NCI-H82 (cell line): ENCODE measurements at places on chromosomes 3 and 15.
A peak's percentile ranks its signal among the peaks of the same experiment; 100 is the strongest.

- no peak for DNase-seq
Measured at GRCh38 chr15:34861214-34861613, 65.9 kb upstream of the ACTC1 start.

DNA sequence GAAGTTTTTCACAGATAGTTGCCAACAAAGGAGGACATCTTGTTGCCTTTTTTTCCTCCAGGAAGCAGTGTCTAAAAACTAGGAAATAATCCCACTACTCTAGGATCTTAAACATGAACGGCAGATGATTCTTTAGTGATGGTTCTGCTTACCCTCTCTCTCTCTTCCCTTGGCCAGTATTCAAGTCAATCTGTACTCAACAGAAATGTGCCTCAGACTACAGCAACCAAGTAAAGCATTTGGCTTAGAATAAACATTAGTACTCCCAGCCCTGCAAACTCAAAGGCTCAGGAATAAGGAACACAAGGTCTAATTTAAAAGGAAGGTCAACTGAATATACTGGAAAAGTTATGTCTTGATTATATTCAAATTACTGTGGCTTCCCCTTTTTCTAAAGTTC lies 8.7 kb downstream of the NPTN start:
- no peak for DNase-seq

- DNase-seq = no peak
Measured at GRCh38 chr15:91849180-91849579, 4.3 kb upstream of the SLCO3A1 start.

- no peak for DNase-seq
Measured at GRCh38 chr3:172166261-172166660, 126.9 kb downstream of the FNDC3B start.

GRCh38 chr3:103393395-103394186 lies 958.8 kb downstream of the ZPLD1 start:
- DNase-seq = no peak

- DNase-seq = no peak
Measured at GRCh38 chr15:50774450-50774849, 8.9 kb upstream of the SPPL2A start.

GRCh38 chr3:5017925-5018531 lies 38.8 kb downstream of the BHLHE40 start:
- DNase-seq = peak; percentile 19

- no peak for DNase-seq
Measured at GRCh38 chr15:46918462-46919140, 798.7 kb upstream of the SEMA6D start.

DNA sequence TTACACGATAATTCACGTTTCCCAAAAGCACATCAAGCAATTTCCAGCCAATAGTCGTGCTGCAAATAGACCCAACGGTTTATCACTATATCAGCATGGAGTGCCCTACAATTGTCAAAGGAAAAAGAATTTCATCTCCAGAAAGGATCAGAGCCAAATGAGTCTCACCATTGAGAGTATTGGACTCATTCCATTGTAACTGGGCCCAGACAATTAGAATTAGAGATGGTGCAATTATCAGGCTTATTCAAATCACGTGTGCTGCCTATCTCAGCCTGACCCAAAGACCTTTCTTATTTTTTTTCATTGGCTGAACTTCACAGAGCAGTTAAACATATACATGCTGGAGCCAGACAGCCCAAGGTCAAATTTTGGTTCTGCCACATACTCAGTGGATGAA lies 87.0 kb upstream of the LRTM1 start:
- DNase-seq = no peak

- DNase-seq = no peak
Measured at GRCh38 chr3:61624300-61624699, 62.9 kb downstream of the PTPRG start.

GRCh38 chr3:62284442-62284841 lies 88.9 kb downstream of the FEZF2 start:
- DNase-seq = no peak

GRCh38 chr3:24578951-24579421 lies 84.3 kb upstream of the THRB start:
- DNase-seq = peak; percentile 85

DNA sequence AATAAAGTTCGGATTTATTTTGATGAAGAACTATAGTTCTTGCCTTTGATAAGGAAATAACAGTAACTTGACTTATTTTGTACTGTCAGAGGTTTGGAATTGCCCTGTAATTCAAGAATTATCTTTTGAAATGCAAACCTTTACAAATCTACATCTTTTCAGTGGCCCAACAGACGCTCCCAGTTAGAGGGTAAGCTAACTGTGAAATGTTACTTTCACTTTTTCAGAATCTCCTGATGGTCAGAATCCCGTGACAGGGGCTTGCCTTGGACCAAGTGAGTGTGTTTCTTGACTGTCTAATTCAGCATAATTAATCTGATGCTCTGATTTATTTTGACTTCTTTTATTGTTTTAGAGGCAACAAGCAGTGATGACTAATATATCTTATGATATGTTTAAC lies 262.5 kb downstream of the PLOD2 start:
- DNase-seq = no peak

- DNase-seq = no peak
Measured at GRCh38 chr3:127676921-127677351, 4.2 kb downstream of the ABTB1 start.

- DNase-seq = no peak
Measured at GRCh38 chr3:128385080-128385832, 81.4 kb downstream of the DNAJB8 start.

- no peak for DNase-seq
Measured at GRCh38 chr3:161818106-161818505, 321.5 kb downstream of the OTOL1 start.

GRCh38 chr3:58011580-58011979 lies 3.4 kb downstream of the FLNB start:
- DNase-seq = no peak

DNA sequence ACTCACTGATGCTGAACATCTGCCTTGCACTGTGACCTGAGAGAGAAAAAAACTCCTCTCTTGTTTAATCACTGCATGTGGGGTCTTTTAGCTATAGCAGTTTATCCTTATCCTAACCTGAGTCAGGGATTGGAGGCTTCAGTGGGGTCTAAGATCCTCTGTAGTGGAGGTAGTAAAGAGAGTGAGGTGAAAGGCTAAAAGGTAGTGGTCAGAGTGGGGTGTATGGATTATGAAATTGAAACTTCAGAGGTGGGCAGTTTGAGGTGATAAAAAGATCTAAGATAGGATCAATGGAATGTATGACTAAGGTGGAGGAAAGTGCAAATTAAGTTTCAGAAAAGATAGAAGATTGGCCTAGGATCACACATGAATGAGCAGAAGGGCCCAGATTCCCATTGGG lies 36.5 kb downstream of the DET1 start:
- DNase-seq = no peak

DNA sequence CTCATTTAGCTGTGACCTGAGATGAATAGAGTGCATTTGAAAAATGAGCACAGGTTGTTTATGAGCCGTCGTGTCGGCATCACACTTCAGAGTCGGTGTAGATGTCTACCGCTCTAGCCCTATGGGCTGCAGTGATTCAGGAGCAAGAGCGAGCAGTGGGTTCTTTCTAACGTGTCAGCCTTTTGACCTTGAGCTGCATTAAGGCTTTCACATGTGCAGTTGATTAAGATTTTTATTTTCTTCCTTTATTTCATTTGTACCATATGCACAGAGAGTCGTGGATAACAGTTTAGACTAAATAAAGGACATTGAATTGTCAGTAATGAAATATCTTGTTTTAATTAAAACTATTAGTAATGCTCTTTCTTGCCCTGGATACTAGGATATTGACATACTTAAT lies 368.2 kb downstream of the PTPRG start:
- DNase-seq = no peak

DNA sequence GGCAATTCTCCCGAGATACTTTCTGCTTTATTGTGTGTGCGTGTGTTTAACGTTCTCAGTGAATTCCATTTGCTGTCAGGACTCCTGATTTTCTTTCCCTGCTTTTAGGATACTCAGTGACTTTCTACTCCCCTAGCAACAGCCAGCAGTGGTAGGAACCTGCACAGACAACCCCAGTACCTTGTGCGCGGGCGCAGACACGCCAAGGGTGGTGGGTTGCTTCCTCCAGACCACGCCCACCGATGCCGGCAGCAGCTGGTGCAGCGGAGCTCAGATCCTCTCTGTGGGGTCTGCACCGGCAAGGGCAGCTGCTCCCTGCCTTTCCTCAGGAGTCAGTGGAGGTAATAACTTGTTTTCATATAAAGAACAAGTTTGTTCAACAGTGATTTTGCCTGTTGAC lies 225.1 kb upstream of the NDN start:
- DNase-seq = peak; percentile 76

GRCh38 chr3:146169891-146170290 lies 8.9 kb upstream of the PLOD2 start:
- DNase-seq = no peak

- DNase-seq = peak; percentile 68
Measured at GRCh38 chr3:185405664-185406063, 42.7 kb downstream of the MAP3K13 start.

- DNase-seq = peak; percentile 79
Measured at GRCh38 chr3:160870327-160870726, 114.3 kb downstream of the PPM1L start.

GRCh38 chr3:111859061-111859973 lies at the start of gene PHLDB2:
PHLDB2 (plus strand) TSS chr3:111859265; CDS start chr3:111884078, 24,813 bp downstream.
- peak; percentile 97 for DNase-seq

DNA sequence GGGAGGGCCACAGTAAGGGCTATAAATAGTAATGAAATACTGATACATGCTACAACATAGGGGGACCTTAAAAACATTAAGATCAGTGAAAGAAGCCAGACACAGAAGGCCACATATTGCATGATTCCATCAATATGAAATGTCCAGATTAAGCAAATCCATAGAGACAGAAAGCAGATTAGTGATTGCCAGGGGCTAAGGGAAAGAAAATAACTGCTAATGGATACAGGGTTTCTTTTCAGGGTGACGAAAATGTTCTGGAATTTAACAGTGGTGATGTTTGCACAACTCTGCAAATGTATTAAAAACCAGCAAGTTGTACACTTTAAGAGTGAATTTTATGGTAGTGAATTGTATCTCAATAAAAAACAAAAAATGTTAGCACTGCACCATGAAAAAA lies 37.0 kb downstream of the PIK3R4 start:
- peak; percentile 57 for DNase-seq

DNA sequence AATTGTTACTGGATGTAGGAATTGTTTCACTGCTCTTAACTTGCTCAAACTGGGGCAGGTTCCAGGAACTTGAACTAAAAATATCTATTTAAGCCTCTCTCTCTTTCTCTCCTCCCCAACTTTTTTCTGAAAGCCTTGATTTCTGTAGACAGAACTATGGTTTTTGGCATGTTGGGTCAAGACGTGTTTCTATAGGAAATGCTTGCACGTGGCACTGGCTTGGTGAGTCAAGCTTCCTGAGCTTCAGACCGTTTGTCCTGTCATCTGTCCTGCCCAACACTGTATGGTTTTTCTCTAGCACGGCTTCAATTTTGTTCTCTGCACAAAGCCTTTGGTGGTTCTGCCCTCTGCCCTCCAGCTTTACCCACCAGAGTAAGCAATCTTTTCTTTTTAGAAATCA lies 13.5 kb downstream of the EAF1 start:
- no peak for DNase-seq

GRCh38 chr3:191047930-191048329 lies 151.1 kb upstream of the OSTN start:
- no peak for DNase-seq

DNA sequence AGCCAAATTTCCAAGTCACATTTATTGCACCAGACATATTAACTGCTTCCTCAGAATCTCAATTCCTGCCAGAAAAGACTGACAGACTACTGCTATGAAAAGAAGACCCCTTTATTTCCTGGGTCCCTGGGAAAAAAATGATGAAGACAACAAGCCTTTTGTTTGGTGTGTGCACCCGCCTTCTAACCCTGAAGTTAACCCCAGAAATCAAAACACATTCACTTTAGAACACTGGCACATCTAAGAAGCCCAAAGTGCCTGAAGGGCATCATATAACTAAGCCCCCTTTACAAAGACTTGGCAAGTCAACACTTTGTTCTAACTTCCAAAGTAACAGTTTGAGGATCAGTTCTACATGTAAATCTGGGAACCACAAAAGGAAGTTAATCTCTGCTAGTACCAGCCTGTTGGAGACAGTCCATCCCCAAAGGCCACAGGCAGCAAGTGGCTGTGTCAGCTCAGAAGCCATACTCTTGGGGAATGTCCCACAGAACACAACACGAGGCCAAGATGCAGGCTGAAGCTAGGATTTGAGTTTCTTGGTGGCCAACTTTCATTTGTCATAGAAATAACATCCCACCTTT lies 16.3 kb upstream of the ATP1B3 start:
- no peak for DNase-seq

DNA sequence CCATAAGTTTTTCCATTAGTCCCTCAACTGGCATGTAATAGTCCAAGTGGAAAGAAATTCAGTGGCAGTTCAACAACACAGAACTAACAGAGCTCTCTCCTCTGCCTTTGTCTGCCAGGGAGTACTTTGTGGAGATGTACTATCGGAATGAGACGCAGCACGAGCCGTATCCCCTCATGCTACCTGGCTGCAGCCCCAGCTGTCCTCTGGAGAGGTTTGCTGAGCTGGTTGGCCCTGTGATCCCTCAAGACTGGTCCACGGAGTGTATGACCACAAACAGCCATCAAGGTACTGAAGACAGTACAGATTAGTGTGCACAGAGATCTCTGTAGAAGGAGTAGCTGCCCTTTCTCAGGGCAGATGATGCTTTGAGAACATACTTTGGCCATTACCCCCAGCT lies 39.4 kb downstream of the ACP3 start:
- no peak for DNase-seq

DNA sequence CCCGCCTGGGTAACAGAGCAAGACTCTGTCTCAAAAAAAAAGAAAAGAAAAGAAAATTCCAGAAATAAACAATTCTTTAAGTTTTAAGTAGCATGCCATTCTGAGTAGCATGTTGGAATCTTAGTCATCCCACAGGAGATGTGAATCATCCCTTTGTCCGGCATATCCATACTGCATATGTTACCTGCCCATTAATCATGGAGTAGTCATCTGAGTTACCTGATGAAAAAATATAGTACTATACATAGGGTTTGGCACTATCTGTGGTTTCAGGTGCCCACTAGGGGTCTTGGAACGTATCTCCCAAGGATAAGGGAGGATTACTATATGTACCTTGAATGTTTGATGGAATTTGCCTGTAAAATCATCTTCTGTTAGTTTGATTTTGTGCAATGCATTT lies 6.3 kb upstream of the CCR4 start:
- peak; percentile 1 for DNase-seq

DNA sequence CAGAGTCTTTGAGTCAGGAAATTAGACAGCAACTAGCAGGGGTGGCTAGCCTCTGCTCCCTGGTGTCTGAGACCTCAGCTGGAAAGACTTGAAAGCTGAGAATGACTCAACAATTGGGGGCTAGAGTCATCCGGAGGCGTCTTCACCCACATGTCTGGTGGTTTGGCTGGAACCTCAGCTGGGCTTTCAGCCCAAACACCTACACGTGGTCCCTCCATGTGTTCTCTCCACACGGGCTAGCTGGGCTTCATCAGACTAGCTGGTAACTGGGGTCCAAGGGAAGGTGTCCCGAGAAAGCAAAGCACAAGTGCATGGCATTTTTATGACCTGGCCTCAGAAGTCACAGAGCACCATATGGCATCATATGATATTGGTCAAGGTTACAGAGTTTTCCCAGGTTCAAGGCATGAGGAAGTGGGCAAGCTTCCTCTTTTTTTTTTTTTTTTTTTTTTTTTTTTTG lies 19.9 kb upstream of the ABHD2 start:
- DNase-seq = no peak
